NCI-H2227 treated with DMSO at 0.1 percent for 48 hours (cell line): ENCODE measurements at places on chromosomes 5 and 9.

DNA sequence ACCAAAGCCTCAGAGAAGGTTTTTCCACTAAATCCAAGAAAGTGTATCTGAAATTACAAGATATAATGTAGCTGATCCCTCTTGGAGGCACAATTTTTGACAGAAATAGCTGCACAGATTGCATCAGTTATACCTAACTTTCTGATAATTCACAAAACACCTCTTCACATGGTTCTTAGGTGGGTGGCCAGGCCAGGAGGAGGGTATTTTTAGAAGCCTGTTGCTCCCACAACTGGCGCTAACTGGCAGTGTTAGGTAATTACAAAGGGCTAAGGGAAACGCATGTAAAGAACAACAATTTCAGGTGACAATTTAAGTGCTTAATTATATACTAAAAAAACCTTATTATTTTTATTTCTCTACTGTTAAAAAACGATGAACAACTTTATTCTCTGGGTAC, 247.9 kb downstream of the BNC2 start:
- DNase-seq: no peak

DNA sequence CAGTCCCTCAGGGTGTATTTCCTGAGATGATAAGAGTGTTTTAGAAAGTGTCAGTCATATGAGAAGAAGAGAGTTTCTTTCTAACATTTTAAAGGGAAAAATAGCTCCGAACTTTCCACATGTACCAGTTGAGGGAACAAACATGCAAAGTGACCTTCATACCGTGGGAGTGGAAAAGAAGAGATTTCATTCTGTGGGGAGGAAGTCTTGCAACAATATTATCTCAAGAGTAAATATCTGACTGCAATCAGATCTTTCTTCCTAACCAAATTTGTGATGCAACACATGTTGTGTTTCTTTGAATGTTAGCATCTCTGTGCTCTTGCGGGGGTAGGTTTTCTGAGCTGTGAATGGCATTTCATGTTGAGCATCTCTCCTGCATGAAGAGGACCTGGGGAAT, 30.6 kb downstream of the ANKRD55 start:
- DNase-seq: no peak

DNA sequence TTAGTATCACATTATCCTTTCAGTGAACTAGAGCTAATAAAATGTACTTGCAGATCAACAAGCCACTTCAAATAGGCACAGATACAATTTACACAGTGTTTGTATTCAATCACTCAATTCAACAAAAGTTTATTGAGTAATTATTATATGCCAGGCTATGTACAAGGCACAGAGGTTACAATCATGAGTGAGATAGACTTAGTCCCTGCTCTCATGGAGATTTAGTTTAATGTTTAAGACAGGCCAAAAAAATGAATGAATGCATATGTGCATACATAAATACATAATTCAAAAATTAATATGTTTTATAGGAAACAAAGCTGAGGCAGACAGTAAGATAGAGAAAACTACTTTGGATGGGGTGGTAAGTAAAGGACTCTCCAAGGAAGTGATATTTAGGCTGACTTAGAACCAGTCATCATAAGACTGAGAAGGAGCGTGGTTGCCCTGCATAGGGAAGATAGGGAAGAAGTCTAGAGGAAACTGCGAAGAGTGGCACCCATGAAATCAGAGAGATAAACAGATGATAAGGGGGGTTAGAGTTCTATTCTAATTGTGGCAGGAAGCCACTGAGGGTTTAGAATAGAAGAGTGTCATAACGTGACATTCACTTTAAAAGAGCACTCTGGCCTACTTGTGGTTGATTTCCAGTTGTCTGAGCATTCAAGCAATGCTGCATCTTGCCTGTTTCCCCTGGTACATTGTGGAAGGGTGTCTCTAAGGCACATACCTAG, 49.7 kb upstream of the GRAMD2B start:
- no peak for DNase-seq

GRCh38 chr5:179139111-179139935, 79.2 kb downstream of the ZNF354C start:
- DNase-seq: no peak

GRCh38 chr5:32071351-32071944, 102.7 kb downstream of the GOLPH3 start:
- no peak for DNase-seq

DNA sequence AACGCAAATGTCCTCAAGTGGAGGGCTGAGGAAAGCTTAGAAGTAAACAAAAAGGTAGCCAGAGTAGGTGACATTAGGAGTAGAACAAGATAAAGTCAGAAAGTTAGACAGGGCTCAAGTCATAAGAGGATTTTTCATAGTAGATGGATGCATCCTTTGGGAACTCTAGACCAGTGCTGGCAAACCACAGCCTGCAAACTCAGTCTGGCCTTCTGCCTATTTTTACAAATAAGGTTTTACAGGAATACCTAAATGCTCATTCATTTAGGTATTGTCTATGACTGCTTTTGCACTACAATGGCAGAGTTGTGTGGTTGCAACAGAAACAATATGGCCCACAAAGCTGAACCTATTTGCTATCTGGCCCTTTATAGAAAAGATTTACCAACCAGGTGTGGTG, 116.0 kb upstream of the HMHB1 start:
- DNase-seq: no peak

DNA sequence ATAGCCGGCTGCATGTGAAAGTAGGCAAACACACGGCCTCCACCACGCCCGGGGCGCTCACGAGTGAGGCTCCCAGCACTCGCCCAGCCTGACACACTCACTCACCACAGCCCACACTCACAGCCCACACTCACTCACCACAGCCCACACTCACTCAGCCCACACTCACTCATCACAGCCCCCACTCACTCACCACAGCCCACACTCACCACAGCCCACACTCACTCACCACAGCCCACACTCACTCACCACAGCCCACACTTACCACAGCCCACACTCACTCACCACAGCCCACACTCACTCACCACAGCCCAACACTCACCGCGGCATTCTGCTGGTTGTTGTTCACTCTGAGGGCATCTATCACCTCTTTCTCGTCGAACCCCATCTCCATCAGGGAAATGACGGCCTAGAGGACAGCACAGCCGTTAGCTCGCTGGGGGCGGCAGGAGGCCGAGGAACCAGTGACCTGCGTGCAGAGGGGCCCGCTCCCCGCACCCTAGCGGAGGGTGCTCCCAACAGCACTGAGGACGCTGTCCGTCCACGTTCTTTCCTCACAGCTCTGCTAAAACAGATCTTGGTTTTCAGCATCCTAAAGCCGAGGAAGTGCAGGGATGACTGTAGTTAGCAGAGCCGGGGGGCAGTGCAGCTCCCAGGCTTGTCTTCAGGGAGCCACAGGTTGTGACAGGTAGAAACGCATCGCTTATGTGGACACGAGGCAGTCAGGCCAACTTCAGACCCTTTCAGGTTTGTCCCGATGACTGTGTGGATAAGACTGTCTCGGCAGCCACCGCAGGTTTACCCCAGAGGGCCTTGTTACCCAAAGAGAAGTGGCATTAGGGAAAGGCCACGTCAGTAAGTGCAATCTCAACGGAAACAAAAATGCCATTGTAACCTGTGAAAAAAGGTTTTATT, 21.6 kb downstream of the UBAC1 start:
- no peak for DNase-seq

DNA sequence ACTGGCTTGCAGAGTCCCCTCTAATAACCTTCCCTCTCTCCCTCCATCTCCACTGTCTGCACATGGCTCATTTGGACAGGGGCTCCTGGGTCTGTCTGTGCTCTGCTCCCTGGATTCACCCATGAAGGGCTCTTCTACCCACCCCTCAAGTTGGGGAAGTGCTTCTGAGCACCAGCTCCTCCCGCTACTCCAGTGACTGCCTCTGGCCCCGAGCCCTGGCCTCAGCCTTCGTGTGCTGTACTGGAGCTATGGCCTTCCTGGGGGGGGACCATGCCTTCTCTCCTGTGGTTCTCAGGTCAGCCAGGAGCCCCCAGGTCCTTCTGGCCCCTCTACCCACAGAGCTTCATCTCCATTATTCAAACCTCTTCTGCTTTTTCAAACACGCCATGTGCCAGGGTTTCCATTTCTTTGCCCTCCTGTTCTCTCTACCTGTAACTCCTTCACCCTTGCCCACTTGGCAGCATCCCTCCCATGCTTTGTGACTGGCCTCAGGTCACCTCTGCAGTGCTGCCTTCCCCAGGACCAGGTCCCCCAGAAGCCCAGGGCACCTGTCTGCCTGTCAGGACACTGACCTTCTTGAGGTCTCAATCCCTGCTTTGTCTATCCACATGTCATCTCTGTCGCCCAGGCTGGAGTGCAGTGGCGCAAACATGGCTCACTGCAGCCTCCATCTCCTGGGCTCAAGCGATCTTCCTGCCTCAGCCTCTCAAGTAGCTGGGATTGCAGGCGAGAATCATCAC, 9.5 kb downstream of the SH3PXD2B start:
- no peak for DNase-seq

GRCh38 chr5:116733991-116734975, 159.7 kb upstream of the SEMA6A start:
- DNase-seq: no peak

DNA sequence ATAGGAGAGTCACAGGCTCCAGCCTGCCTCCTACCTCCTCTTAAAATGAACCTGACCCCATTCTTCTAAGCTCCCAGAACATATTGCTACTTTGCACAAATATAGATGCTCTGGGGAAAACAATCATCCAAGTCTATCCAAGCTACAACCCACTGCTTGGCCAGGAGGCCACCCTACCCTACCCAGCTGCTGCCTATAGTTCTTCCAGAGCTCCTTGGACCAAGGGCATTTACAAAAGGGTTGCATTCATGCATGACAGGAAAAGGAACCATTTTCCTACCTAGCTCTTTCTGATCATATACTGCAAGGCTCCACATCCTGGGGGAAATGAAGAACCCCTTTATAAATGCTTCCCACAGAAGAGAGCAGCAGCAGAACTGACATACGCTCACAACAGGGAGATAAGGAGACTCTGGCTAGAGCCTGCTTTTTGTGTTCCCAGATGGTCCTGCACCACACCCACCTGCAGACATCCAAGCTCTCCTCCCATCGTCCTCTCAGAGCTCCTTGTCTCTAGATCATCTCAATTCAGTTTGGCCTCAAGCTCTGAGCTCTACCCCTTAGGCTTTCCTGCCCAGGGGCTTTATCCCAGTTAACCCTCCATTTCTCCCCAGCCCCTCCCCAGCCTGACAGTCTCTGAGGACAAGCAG, 185.5 kb downstream of the SPOCK1 start:
- no peak for DNase-seq

GRCh38 chr5:159765135-159765433, 151.2 kb upstream of the ADRA1B start:
- no peak for DNase-seq

- DNase-seq: no peak
Measured at GRCh38 chr5:139460455-139460854, 2.1 kb downstream of the ECSCR start.

- DNase-seq: no peak
Measured at GRCh38 chr5:2697446-2698200, 53.9 kb downstream of the IRX2 start.

DNA sequence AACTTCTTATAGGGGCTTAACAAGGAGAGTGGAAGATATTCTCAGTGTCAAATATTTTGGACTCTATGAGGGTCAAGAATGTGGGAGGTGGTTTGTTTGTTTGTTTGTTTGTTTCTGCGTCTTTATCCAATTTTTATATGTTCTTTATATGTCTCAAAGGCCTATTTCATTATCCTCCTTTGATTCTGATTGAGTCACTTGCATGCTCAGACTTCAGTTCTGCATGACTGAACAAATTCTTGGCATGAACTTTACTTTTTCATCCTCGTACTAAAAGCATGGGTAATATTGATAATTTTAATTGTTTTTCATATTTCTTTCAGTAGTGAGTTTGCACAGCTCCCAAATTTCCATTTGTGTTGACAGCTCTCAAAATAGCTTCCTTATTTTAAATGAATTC, 19.2 kb upstream of the ERBIN start:
- no peak for DNase-seq

DNA sequence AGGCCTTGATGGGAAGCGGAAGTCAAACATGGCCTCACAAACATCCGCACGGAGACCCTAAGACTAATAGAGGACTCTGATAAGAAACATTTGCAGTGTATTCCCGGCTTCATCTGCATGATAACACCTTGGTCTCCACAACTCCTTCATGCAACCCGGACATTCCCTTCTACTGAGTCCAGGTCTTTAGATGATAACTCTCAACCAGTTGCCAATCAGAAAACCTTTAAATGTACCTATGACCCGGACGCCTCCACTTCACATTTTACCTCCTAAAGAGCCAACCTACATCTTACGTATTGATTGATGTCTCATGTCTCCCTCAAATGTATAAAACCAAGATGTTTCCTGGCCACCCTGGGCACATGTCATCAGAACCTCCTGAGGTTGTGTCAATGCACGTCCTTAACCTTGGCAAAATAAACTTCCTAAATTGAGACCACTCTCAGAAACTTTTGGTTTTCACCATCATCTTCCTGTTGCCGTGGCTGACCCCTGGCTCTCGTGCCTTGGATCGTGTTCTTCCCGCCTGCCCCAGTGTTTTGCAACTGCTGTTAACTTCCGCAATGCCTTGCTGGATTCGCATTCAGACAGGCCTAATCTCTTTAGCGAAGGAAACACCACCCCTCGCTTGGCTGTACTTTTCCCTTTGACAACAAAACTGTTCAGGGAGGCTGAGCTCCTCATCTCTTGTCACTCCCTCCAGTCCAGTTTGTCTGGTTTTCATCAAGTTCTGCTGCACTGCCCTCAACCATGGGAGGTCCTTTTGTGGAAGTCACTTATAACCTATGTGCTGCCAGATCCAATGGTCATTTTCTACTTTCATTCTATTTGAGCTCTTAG, 1.1 kb upstream of the DAP start:
- DNase-seq: no peak

DNA sequence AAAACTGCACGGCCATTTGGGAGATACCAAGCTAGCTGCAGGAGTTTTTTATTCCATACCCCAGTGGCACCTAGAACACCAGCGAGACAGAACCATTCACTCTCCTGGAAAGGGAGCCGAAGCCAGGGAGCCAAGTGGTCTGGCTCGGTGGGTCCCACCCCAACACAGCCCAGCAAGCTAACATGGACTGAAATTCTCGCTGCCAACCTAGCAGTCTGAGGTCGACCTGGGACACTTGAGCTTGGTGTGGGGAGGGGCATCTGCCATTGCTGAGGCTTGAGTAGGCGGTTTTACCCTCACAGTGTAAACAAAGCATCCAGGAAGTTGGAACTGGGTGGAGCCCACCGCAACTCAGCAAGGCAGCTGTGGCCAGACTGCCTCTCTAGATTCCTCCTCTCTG, 108.9 kb upstream of the CHD1 start:
- DNase-seq: no peak

GRCh38 chr9:136678624-136679023, 8.6 kb downstream of the AGPAT2 start:
- DNase-seq: no peak

- DNase-seq: no peak
Measured at GRCh38 chr5:81838307-81838906, 87.5 kb upstream of the SSBP2 start.
